ENCODE measurements at places on chromosomes 3 and 15. TPM values are rescaled to one million over a fixed set of nuclear protein-coding genes. Genes with fewer than 3 reads are reported as not detected.
A peak's percentile ranks its signal among the peaks of the same experiment; 100 is the strongest.

DNA sequence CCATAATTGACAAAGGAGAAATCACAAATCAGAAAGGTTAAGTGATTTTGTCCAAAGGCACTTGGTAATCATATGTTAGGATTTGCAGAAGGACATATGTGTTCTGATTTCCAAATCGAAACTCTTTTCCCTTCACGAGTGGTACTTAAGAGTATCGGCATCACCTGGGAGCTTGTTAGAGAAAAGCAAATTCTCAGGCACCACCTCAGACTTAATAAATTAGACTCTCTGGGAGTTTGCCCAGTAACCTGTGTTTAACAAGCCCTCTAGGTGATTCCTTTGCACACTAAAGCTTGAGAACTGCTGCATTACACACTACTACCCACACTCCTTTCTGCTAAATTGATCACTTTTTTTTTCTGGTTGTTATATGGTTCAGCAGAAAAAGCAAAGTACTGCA lies 116.2 kb downstream of the SERPINI1 start:
- DNase-seq: no peak

DNA sequence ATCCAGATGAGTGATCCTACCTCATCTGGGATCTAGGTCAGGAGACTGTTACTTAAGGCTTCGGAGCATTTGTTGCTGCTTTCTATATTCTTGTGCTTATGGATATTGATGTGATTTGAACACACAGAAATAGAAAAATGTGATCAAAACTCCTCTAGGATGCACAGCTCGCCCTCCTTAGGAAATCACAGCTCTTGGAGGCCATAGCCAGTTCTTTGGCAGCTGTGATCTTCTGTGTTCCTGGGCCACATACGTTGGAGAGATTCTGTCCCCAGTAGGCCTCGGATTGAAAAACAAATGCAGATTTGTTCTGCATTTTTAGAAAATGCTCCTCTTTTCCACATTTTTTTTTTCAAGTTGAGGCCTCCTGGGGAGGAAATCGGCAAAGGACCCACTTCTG lies 437.4 kb upstream of the THBS1 start:
- DNase-seq: no peak

Gene NRROS
- total RNA-seq: 16.4 TPM

DNA sequence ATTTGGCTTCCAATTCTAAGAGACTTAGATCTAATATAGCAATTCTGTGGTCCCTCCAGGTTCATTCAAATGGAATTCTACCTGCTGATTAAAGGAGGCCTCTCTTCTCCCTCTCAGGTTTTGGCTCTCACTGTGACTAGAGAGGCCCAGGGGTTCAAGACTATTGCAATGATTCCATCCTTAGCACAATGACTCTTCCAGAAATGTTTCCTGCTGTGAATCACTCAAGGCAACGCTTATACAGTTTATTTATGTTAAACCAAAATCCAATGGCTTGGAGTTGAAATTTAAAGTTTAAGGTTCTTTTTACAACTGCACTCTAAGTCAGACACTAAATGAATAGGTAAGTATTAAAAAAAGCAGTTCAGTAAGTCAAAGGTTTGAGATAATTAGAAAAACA lies 39.9 kb downstream of the IFT57 start:
- no peak for DNase-seq

- DNase-seq: peak; percentile 12
Observed at GRCh38 chr3:129228891-129229585, 20.4 kb upstream of the COPG1 start.

GRCh38 chr3:115286529-115287197 lies 139.6 kb upstream of the ZBTB20 start:
- DNase-seq: no peak

Gene DUOXA2
- not detected for total RNA-seq

GRCh38 chr3:168968609-168969008 lies 694.9 kb downstream of the MECOM start:
- no peak for DNase-seq

Gene TRIM59
- 7.1 TPM for total RNA-seq

Gene MESP2
- total RNA-seq: 0.15 TPM

GRCh38 chr3:126082362-126083137 lies 1.4 kb downstream of the SLC41A3 start:
- no peak for DNase-seq

- peak; percentile 74 for DNase-seq
Observed at GRCh38 chr3:152317956-152318355, 49.2 kb downstream of the MBNL1 start.

Gene ACOX2
- 0.10 TPM for total RNA-seq

- no peak for DNase-seq
Observed at GRCh38 chr15:98794211-98794610, 145.9 kb downstream of the IGF1R start.

- no peak for DNase-seq
Observed at GRCh38 chr3:107426223-107426622, 49.0 kb downstream of the CCDC54 start.

Gene UCN2
- total RNA-seq: 0.24 TPM

Gene PCOLCE2
- total RNA-seq: 0.58 TPM

- no peak for DNase-seq
Observed at GRCh38 chr15:51285399-51285798, 53.0 kb downstream of the CYP19A1 start.

DNA sequence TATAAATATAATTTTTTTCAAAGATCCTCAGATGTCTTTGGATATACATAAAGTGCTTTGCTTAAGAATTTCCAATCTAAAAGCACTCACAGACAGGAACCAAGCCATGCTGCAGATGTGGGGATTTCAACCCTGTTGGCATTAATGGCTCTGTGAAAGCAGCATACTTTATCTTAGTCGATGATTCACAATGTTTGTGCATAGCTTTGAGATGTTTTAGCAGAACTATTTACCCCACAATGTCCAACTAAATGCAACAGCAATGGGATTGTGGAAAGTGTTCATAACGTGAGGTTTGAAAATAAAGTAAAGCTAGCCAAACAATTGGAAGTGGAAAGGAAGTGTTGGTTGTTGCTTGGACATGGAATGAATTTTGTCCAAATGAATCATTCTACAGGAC lies 371.4 kb downstream of the SOX2 start:
- DNase-seq: no peak

DNA sequence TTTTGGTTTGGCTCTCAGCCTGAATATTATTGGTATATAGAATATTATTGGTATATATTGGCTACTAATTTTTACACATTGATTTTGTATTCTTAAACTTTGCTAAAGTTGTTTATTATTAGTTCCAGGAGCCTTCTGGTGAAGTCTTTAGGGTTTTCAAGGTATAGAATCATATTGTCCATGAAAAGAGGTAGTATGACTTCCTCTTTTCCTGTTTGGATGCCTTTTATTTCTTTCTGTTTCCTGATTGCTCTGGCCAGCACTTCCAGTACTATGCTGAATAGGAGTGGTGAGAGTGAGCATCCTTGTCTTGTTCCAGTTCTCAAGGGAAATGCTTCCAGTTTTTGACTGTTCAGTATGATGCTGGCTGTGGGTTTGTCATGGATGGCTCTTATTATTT lies 107.3 kb upstream of the LIPC start:
- no peak for DNase-seq

DNA sequence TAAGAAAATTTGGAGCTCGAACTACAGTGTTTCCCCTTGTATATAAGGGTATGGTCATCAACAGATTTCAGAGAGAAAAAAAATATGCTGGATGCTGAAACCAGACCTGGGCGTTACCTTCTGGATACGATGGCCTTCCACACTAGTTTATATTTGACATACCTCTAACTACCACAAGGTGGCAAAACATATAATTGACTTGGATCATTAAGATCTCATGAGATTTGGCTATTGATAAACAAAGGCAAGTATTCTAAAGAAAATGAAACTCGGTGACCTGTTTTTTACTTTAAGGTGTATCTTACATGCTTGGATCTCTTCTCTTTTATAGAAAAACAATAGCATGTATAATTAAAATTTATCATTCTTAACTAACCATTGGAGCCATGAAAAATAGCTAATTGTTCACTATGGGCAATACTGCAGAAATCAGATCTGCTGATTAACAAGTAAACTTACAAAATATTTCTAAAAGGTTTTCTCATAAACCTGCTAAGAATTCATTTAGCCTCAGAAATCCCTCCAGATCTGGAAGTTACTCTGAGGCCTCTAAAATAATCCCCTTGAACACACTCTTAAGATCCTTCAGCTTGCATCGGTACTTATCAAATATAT lies 300.6 kb upstream of the KCNH8 start:
- DNase-seq: no peak

Gene OR5K1
- total RNA-seq: not detected

DNA sequence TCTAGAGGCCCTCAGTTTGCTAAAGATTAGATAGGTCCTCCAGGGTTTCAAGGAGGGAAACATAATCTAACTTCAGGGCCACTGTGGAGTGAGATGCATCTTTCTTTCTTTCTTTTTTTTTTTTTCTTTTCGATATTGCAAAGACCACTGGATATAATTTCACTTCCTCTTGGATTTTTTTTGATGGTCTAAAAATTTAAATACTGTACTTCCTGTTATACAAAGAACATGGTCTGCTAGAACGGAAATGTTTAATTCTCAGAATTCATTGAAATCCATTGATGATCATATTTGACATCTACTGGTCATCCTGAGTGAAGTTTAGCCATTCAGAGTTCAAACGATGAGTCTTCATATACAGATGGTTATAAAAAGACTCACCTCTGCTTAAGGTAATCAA lies 808.8 kb upstream of the LMCD1 start:
- DNase-seq: no peak

DNA sequence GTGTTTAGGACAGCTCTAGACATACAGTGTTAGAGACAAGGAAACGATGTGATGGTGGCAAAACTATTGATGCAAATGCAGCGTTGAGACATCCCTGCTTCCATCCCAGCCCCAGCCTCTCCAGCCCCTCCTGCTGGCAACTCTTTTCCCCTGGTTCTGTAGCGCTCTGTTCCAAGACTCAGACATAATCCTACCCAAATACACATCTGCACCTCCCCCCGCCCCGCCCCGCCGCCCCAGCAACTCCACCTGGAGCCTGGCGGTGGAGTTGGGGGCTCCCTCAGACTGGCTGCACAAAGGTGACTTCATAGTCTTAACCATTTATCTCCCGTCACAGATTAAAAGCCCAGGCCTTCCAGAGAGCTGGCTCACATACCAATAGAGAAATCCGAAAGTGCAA lies 7.2 kb upstream of the SEC22A start:
- DNase-seq: no peak

GRCh38 chr3:172033396-172033795 lies 6.0 kb upstream of the FNDC3B start:
- DNase-seq: no peak

GRCh38 chr3:161915418-161915750 lies 418.8 kb downstream of the OTOL1 start:
- DNase-seq: no peak

DNA sequence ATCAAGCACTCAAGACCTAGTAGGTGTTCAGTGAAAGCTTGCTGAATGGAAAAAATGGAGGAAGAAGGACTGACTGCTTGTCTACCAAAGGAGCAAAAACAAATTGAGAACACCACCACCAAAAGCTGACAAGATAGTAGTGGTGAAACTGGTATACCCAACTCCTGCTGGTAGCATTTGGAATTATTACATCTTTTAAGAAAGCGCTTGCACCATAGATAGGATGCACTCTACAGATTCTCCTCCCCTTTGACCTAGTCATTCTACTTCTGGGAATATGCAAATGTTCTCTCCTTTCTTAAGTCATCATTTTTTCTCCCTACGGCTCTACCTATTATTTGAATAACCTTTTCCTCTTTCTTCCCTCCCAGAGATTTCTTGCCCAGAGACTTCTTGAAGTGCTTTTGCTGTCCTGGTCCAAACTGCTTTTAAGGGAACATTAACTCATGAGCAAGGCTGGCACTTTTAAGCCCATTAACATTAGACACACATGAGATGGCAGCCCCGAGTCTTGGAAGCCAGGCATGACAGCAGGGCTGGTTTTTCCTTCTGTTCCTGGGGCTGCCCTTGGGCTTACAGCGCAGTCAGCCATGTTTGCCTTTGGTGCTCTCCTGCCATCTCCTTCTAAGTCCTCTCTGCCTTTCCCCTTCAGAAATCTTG lies 75.0 kb upstream of the TLE3 start:
- no peak for DNase-seq

GRCh38 chr15:81948751-81949150 lies 97.1 kb downstream of the MEX3B start:
- DNase-seq: no peak

- no peak for DNase-seq
Observed at GRCh38 chr3:58116985-58117384, 93.8 kb downstream of the DNASE1L3 start.

Gene DNAJC17
- 15.5 TPM for total RNA-seq

Gene GOLGA6B
- total RNA-seq: not detected

DNA sequence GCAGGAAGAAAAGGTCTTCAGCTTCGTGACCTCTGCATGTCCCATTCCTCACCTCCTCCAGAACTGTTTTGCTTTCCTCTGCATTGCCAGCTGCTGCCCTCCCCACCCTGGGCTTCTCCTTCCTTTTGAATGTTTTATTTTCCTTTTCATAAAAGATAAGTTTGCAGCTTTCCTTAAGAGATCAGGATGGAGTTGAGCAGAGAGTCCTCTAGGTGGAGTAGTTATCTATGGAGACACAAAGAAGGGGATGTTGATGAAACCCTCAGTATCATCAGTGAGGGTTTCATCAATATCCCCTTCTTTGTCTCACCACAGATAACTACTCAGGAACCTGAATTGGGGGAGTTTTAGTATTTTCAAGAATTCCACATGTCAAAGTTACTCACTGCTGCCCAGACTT lies 19.0 kb upstream of the SLC25A36 start:
- no peak for DNase-seq

DNA sequence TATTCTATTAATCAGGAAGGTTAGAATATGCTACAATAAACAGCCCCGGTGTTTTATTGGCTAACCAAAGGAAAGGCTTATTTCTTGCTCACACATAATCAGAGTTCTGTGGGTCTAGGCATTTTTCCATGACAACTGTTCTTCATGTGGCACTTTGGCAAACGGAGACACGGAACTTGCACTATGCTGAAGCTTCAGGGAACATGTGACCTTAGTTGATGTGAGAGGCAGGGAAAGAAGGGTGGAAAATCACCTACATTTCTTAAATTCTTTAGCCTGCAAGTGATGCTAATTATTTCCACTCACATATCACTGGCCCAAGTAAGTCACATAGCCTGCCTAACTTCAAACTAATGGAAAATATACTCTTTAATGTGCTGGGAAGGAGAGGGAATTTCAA lies 344.6 kb downstream of the SV2B start:
- DNase-seq: no peak

Gene ASB14
- not detected for total RNA-seq

DNA sequence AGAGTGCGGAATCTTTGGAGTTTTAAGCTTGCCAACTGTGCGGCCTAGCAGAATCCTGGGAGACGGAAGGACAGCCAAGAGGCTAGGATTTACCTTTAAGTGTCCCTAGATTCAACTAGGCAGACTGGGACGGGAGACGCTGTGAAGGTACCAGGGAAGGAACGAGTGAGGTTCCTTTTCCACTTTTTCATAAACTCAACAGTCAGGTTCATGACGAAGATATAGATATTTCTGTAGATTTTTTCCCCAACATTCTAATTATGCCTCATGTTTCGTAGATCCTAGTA lies 564 bp upstream of the GABPB1 start:
- DNase-seq: no peak

DNA sequence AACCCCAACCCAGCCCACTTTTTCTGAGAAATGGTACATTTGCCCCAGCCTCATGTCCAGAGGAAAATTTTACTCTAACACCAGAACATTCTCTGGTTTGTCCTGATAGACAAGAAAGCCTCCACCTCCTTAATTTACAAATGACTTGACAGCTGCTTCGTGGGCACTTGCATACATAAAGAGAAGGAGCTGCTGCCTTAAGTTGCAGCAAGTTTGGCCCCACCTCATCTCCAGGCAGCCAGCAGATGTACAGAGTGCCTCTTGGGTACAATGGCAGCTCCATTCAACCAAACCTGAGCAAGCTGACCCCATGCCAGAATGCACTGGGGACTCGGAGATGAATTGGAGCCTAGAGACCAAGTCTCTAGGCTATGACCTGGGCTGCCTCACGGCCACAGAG lies 6.2 kb upstream of the H1-8 start:
- DNase-seq: no peak

Gene OR5K2
- total RNA-seq: not detected

All from glomerular endothelial cell (primary cell).